GM10248 (cell line): ENCODE measurements at places on chromosomes 11 and 22.
A peak's percentile ranks its signal among the peaks of the same experiment; 100 is the strongest.

GRCh38 chr11:75783416-75784084 lies 15.0 kb downstream of the DGAT2 start:
- DNase-seq: no peak

DNA sequence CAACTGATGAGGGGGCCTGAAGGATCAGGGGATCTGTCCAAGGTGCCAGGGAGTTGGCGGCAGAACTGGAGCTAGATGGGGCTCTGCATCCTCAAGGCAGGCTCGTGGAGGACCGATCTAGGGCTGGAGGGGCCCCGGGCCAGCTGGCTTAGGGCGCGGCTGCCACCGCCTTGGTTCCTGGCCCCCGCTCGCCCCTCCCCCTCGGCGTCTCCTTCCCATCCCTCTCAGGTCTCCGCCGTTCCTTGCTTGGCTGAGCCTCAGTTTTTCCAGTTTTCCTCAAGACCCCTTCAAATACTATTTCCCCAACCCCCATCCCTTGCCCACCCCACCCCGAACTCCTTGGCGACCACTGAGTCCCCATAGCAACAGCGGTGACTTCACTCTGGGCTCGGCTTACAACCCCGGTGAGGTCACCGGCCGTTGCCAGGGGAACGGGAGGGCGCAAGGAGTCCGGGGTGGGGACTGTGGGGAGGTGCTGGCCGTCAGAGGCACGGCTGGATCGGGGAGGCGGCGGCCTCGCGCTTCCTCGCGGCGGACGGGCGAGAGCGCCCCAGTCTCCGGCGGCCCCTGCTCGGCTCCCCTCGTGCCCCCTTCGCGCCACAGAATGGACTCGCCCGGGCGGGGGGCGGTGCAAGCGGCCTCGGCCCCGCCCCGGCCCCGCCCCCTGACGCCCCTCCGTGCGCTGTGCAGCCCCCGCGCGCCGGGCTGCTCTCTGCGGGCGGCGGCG lies 7.5 kb downstream of the FREY1 start:
- peak; percentile 83 for DNase-seq

DNA sequence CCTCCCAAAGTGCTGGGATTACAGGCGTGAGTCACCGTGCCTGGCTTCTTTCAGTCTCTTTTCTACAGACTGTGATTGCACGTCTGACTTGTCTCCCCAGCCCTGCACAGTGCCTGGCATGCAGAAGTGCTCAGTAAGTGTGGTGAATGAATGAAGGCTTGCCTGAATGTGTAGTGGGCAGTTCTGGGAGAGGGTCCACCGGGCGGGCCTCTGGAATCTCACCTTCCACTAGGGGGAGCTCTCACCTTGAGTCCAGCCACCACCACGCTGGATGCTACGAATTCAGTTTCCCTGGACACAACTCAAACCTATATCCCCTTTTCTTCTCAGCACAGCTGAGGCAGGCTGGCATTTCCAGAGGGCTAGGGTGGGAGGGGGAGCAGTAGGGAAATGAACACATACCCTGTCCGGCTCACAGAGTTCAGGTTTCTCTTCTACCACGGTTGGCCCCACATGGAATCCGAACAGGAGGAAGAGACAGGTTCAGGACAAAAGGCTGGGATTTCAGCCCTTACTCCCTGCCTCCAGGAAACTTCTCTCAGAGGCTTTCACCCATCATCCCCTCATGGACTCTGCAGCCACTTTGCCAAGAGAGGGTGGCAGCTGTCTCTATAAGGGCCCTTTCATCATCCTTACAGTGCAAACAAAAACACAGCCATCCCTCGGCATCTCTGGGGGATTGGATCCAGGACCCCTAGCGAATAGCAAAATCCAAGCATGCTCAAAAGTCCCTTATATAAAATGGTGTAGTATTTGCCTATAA lies 86.8 kb downstream of the NECTIN1 start:
- DNase-seq: peak; percentile 63

GRCh38 chr11:782264-783174 lies 5.2 kb upstream of the GATD1 start:
- no peak for DNase-seq

DNA sequence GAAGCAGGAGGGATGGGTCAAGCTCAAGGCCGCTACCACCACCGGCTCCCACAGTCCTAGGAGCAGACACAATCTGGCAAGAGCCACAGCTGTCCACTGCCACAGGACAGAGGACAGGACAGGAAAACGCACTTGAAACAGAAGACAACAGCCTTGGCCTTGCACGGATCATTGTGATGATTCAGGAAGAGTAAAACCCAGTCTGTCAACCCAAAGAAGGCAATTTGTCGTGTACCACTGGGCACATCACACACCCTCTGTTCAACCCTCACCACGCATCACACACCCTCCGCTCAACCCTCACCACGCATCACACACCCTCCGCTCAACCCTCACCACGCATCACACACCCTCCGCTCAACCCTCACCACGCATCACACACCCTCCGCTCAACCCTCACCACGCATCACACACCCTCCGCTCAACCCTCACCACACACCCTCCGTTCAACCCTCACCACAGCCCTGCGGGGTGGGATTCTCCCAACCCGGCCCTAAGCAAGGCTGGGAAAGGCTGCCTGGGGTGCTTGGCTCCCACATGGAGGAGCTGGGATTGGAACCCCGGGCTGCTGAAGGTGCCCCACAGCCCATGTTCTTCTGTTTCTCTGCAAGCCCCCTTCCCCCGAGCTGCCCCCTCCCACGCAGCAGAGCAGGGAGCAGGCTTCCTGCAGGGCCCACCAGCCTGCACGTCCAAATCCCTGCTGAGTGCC lies 11.3 kb upstream of the CDC42BPG start:
- DNase-seq: no peak

DNA sequence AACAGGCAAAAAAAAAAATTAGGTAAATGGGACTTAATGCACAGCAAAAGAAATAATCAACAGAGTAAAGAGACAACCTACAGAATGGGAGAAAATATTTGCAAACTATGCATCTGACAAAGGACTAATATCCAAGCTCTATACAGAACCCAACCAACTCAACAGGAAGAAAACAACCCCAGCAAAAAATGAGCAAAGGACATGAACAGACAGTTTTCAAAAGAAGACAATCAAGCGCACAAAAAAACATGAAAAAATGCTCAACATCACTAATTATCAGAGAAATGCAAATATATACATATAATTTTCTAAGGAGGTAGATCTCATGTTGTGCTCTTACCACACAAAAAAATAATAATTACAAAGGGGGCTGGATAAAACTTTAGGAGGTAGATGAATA lies 36.5 kb upstream of the USP47 start:
- no peak for DNase-seq
